ENCODE measurements at places on chromosomes 1 and 21.

GRCh38 chr1:180185281-180185680 lies 30.6 kb downstream of the QSOX1 start:
- no peak for DNase-seq

DNA sequence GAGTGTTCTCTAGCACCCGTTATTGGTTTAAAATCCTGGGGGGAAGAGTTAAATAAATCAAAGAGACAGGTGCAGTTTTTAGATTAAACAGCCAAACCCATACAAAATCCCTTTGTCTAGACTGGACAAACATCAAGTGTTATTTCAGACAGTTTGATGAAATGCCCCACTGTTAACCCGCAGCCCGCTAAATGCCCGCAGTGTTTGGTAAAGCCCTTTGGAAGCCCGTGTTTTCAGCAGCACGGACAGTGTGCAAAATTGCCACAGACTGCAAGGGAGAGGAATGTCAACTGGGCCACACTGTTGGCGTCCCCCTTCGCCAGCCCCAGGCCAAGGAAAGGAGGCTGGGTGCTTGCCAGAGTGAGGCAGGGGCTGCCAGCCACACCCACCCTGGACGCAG lies 26.6 kb downstream of the AJAP1 start:
- DNase-seq: no peak

DNA sequence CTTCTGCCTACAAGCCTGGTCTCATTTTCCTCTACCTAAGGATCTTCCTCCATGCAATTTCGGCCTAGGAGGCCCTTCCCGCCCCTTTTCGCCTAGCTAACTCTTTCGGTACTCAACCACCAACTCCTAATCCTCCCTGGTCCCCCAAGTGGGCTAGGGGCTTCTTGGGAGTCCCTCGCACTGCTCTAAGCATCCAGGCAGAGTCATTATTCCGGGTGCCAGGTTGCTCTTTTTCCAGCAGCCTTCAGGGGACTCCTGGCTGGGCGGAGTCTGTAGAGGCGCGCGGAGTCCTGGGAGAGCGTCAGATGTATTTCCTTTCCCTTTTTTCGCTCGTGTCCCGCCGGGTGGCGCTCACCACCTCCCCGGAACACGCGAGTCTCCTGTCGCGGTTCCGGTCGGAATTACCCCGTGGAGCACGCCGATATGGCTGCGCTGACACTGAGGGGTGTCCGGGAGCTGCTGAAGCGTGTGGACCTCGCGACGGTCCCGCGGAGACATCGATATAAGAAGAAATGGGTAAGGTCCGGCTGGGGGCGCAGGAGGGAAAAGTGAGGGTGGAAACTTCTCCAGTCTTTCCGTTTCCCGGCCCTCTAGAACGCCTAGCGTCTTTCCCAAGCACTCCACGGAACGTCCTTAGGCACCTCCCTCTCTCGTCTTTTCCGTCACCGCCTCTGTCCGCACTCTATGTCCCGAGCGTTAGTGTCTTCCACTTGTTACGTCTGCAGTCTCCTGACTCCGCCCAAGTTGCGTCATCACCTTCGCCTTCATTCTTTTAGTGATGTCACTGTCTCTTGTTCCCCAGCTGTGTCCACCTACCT lies at the start of gene NSUN4:
Gene NSUN4 (plus strand): TSS at position 404 of the 818 bp plus-strand sequence. CDS start 20 bp downstream, at position 424.
- DNase-seq: peak; percentile 90

GRCh38 chr1:204977318-204977717 lies 65.7 kb upstream of the CNTN2 start:
- DNase-seq: no peak

DNA sequence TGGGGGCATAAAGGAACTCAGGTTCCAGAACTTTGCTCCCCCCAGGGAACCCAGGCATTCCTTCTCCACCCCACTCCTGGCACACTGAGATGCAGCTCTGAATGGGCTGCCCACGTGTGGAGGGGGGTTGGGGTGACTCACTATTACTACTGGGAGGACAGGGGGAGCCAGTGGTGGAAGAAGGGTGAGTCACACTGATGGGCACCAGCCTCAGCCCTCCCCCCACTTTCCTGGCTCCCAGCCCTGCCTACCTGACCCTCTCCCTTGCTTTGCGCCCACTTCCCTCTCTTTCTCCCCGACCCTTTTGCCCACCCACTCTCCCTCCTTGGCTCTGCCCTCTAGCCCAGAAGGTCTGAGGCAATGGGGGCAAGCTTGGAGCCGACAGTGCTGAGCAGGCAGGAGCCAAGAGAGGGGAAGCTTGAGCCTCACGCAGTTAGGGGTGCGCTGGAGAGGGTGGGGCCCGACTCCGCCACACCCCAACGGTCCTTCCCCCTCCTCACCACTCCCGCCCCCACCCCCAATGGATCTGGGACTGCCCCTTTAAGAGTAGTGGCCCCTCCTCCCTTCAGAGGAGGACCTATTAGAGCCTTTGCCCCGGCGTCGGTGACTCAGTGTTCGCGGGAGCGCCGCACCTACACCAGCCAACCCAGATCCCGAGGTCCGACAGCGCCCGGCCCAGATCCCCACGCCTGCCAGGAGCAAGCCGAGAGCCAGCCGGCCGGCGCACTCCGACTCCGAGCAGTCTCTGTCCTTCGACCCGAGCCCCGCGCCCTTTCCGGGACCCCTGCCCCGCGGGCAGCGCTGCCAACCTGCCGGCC lies at the start of gene LMNA:
Gene LMNA (plus strand): TSS at position 611 of the 818 bp plus-strand sequence. CDS start 208 bp downstream, outside the sequence.
- peak; percentile 88 for DNase-seq

Measured in stimulated activated CD4-positive, alpha-beta T cell treated with anti-CD3 and anti-CD28 coated beads, Interleukin-15, amount 100 ng/mL, for 24 hours (primary cell).